ENCODE measurements at places on chromosomes 12 and 14.
A peak's percentile ranks its signal among the peaks of the same experiment; 100 is the strongest.

- DNase-seq = no peak
Observed at GRCh38 chr14:101077481-101078074, 174.1 kb upstream of the RTL1 start.

DNA sequence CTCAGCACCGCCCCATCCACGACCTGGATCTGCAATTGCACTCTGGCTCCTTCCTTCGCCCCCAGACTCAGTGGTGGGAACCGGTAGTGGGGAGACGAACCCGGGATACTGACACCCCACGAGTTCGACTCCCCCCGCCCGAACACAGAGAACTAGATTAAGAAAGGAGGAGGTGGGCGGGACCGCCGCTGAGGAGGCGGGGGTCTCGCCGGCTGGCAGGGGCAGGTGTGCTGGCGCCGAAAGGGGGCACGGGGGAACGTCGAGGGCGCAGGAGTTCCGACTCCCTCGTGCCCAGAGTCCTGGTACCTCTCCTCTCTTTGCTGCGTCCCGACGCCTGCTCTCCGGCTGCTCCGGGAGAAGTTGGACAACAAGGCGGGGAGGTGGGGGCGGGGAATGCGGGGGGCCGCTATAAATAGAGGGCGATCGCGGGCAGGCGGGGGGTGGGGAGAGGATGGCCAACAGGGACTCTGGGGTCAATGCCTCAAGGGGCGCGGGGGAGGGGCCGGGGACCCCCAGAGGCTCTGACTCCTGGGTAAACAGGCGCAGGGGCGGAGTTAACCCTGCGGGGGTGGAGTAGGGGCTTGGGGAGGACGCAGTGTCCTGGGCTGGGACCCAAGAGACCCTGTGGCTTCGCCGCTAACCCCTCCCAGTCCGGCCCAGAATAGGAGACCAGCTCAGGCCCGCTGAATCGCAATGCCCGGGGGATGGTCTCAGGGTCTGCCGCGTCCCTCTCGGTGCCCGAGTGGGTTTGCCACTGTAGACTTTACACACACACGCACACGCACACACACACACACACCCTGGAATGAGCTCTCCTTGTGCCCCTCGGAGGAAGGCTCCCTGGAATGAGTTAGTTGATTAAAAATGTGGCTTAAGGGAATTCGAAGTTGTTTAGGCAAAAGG lies 761 bp upstream of the NDRG2 start:
- no peak for DNase-seq

- DNase-seq = peak; percentile 97
Observed at GRCh38 chr12:57430931-57431566, at the start of gene R3HDM2. Gene R3HDM2, minus strand, starts transcription at chr12:57431043. Its CDS starts 120,615 bp downstream, at chr12:57310428.

DNA sequence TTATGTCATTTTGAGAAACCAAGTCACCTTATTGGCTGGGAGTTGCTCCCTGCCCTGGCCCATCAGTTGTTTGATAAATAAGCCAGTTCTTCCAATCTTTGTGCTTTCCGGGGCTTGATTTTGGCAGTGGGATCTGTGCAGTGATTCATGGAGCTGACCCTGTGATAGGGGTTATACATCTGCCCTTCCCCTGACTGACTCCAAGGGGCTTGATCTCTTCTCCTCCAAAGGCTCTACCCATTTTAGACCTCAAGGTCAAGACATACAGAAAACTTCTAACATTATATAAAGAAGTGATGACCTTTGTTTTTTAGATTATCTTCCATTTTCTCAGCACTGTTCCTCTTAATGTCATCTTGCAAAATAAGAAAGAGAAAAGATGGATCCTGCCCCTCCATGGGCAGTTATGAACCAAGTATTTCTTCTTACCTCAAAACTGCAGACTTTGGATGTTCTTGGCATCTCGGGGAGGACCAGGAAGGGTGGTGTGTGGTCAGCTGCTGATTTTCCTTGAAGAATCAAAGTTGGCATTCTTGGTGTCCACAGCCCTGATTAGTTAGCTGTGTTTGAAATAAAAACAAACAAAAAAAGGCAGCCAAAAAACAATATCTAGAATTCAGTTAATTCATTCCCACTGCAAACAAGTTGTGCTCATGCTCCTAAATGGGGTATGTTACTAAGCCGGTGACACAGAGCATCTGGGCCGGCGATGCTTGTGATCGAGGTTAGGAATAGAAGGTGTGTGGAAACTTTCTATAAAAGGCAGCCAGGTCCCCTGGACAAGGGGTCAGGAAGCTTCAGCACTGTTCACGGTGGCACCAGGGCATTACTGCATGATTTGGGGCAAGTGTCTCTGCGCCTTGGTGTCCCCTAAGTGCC lies 120.2 kb downstream of the SAMD4A start:
- no peak for DNase-seq

GRCh38 chr12:104177663-104178501 lies 37.7 kb upstream of the TXNRD1 start:
- DNase-seq = peak; percentile 56
